ENCODE measurements at places on chromosomes 2 and 18.

DNA sequence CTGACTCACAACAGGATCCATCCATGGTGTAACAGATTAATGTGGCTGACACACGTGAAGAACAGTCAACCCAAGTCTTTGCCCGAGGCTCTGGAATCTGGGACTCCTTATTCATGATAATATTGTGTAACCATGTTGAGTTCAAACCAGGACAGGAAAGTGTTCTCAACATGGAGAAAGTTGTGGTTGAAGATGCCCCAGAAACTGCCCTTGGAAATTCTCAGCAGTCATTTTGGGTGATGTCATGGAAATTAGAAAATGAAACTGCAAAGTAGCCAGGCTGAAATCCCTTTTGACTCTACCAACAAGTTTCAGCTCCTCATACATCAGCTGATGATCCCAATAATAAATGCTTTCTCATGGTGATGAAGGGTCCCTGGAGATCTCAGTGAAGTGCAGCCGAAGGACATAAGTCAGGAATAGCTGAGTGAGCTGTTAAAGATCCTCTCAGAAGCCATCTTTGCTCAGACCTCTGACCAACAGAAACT, 307.7 kb downstream of the TNS1 start:
- DNase-seq: no peak
- no peaks in the 10 kb centered on the region for H3K4me1 ChIP-seq
- H3K27ac ChIP-seq: no peak overlapping the region
- no peaks in the 10 kb centered on the region for H3K36me3 ChIP-seq
- H3K4me3 ChIP-seq: no peak overlapping the region
- peaks cover 4% of the 10 kb centered on the region for H3K27me3 ChIP-seq

GRCh38 chr18:74819433-74820059, 221.9 kb downstream of the ZNF407 start:
- H3K4me1 ChIP-seq: no peaks in the 10 kb centered on the region
- H3K4me3 ChIP-seq: no peak overlapping the region
- H3K27me3 ChIP-seq: no peaks in the 10 kb centered on the region

DNA sequence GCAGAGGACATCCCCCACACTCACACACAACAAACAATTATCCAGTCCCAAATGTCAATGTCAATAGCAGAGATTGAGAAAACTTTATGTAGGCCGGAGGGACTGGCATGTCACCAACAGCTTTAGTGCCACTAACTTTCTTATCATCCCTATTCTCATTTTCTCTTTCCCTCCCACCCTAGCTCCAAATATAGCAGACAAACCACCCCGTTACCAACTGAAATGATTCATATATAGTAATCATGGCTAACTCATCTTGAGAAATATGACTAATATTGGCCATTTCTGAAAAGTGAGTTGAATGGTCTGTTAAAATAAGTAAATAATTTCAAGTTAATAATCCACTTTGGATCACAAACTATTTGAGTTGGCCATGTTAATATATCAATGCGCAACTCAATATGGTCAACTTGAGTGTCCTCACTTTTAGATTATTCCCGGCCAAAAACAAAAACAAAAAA, 242.1 kb upstream of the RND3 start:
- H3K4me1 ChIP-seq: no peaks in the 10 kb centered on the region
- no peak overlapping the region for H3K27ac ChIP-seq
- H3K36me3 ChIP-seq: no peaks in the 10 kb centered on the region
- no peak for DNase-seq

- H3K4me1 ChIP-seq: no peaks in the 10 kb centered on the region
- no peak overlapping the region for H3K4me3 ChIP-seq
- H3K27ac ChIP-seq: no peak overlapping the region
- H3K36me3 ChIP-seq: no peaks in the 10 kb centered on the region
- DNase-seq: no peak
Measured at GRCh38 chr2:223062396-223062795, 10.4 kb downstream of the KCNE4 start.

DNA sequence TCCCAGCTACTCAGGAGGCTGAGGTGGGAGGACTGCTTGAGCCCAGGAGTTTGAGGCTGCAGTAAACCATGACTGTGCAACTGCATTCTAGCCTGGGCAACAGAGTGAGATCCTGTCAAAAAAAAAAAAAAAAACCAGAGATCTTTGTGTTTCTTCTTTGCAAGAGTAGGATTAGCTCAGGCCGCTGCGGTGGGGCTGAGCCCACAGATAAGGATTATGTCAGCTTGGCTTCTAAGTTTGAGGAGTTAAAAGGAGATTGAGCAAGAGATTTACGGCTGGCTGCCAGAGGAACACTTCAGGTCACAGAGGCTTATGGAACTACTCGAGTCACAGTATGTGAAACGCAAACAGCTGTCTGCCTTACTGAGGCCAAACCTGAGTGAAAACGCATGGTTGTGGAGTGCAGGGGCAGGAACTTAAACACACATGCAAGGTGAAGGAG, 146.7 kb upstream of the L3MBTL4 start:
- no peak overlapping the region for H3K4me3 ChIP-seq
- H3K4me1 ChIP-seq: no peaks in the 10 kb centered on the region
- H3K36me3 ChIP-seq: no peaks in the 10 kb centered on the region
- H3K27me3 ChIP-seq: no peaks in the 10 kb centered on the region

DNA sequence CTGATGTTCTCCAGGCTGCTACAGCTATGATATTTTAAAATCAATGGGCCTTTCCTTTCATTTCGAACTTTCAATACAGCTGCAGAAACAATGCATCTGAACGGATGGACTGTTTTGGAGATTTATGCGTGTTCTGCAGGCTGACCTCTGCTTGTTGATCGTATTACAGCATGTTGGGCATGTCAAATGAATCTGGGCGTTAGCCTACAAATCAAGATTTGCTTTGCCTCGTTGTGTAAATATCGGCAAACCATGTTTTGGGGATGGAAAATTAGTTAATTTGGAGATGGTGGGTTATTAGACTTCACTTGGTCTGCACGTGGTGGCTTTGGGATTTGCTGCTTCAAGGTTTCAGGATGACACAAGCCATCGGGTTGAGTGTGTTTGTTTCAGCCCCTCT, 129.3 kb downstream of the AGAP1 start:
- no peak for DNase-seq
- H3K27ac ChIP-seq: no peak overlapping the region
- H3K36me3 ChIP-seq: no peaks in the 10 kb centered on the region
- no peaks in the 10 kb centered on the region for H3K27me3 ChIP-seq

DNA sequence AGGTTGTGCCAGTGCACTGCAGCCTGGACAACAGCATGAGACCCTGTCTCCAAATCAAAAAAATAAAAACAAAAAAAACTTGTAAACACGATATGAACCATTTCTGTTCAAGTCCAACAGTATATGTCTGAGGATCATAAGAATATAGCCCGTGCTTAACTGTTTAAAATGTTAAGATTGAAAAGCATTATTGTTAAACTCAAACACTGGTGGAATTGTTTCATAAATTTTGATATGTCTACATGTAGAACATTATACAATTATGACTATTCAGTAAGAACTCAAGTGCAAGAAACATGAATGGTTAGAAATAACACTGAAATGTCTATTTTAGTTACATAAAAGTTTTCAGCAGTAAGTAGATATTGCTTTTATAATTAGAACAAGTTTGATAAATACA, 29.7 kb downstream of the PPIG start:
- no peak for DNase-seq
- peaks cover 79% of the 10 kb centered on the region for H3K36me3 ChIP-seq
- no peaks in the 10 kb centered on the region for H3K27me3 ChIP-seq
- H3K27ac ChIP-seq: no peak overlapping the region
- H3K4me1 ChIP-seq: no peaks in the 10 kb centered on the region
- no peak overlapping the region for H3K4me3 ChIP-seq

GRCh38 chr2:134295441-134295840, 41.6 kb downstream of the MGAT5 start:
- peaks cover 13% of the 10 kb centered on the region for H3K36me3 ChIP-seq
- peaks cover 11% of the 10 kb centered on the region for H3K4me1 ChIP-seq
- H3K4me3 ChIP-seq: no peak overlapping the region
- H3K27ac ChIP-seq: no peak overlapping the region
- no peak for DNase-seq

DNA sequence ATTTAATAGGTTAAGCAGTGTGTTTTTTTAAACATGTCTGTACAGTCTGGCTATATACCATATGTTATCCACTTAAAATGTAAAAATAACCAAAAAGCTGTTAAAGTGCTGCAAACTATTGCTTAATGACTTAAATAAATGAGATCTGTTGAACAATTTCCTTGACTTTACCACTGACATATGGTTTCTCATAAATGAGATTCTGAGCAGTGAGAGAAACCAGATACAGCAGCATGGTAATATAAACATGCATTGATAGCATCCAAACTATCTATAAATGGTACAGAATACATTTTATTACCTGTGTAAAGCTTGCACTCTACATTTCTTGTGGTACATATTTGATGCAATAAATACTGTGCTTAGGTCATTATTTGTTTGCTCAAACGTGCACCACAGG, 36.3 kb upstream of the TTC21B start:
- no peaks in the 10 kb centered on the region for H3K36me3 ChIP-seq
- no peak overlapping the region for H3K4me3 ChIP-seq
- no peak for DNase-seq
- no peaks in the 10 kb centered on the region for H3K27me3 ChIP-seq

DNA sequence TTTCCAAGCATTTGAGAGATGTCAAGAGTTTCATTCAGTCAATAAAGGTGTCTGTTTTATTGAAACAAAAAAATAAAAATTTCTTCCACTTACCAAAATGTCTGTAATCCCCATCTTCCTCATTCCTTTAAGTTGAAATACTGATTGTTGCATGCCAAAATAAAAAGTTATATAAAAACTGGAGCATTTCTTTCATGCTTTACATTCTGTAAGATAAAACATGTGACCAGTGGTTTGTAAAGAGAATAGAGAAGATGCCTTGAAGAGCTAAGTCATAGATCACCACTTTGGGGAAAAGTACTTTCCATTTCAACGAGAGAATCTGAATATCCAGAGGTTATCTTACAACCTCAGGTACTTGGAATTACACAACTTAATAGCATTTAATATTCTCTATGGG, 35.9 kb upstream of the MYO1B start:
- H3K36me3 ChIP-seq: no peaks in the 10 kb centered on the region
- DNase-seq: no peak
- no peak overlapping the region for H3K4me3 ChIP-seq
- H3K27ac ChIP-seq: no peak overlapping the region

GRCh38 chr2:69521747-69522146, 84.5 kb upstream of the NFU1 start:
- H3K4me1 ChIP-seq: no peaks in the 10 kb centered on the region
- no peak overlapping the region for H3K4me3 ChIP-seq
- no peak overlapping the region for H3K27ac ChIP-seq
- H3K27me3 ChIP-seq: no peaks in the 10 kb centered on the region

DNA sequence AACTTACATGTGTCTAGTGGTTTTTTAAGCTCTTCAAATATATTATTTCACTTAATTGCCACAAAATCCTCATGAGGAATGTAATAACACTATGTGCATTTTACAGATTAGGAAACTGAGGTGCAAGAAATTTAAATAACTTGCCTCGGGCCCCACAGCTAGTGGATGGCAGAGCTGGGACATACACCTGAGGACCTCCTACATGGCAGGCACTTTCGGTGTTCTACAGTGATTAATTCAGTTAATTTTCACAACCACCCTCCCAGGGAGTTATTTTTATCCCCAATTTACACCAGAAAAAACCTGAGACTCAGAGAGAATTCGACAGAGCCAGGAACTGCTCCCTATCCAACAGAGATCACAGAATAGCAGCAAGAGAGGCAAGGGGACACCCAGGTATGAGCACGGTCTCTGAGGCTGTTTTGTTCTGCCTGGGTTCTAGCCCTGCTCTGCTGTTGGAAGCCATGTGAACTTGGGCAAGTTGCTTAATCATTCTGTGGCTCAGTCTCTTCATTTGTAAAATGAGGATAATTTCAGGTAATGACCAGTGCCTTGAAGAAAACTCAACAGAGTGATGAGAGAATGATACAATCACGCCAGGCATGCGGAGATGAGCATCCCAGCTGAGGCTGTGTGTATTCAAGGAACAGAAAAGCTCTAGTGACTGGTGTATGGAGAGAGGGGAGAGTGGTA, 82.3 kb downstream of the MYCN start:
- H3K27ac ChIP-seq: no peak overlapping the region
- no peak overlapping the region for H3K4me3 ChIP-seq
- no peaks in the 10 kb centered on the region for H3K36me3 ChIP-seq
- no peaks in the 10 kb centered on the region for H3K27me3 ChIP-seq

DNA sequence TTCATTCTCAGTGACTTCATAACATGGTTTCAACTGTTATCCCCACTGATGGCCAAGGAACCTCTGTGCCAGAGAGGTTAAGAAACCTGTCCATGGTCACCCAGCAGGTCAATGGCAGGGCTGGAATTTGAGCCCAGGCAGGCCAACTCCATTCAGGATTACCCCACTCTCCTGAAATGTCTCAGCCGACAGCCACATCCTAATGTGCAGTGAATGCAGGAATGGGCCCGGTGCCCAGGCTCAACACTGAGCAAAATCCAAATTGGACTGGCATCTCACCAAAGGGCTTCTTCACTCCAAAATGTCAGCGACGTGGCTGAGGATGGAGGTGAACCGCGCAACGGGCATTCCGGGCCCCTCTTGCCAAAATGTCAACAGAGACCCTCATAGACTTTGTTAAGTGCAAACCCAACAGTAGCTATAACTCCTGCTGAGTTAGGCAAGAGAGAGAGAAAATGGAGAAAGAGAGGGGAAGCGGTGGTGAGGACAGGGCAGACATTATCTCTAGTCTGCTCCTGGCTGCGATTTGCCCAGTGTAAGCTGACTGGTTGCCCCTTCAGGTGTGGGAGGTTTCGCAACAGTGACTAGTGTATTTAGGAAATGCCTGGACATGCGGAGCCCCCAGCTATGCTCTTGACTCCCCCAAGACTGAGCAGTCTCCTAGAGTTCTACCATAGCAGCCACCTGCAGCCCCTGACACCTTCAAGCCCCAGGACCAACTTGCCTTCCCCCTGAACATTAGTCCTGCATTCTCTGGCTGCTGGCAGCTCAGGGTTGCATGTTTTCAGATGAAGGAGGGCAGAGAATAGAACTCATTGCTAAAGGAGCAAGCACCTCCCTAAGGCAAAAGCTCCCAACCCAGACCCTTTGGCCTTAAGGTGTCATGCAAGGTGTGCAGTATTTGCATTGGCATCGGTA, 167.7 kb downstream of the ANAPC1 start:
- no peak for DNase-seq
- no peaks in the 10 kb centered on the region for H3K36me3 ChIP-seq
- H3K27ac ChIP-seq: peak overlapping the region; percentile 15
- peaks cover 10% of the 10 kb centered on the region for H3K4me1 ChIP-seq

GRCh38 chr2:149075853-149076252, 37.4 kb downstream of the LYPD6B start:
- no peak overlapping the region for H3K27ac ChIP-seq
- H3K27me3 ChIP-seq: peaks cover 17% of the 10 kb centered on the region
- DNase-seq: no peak
- no peaks in the 10 kb centered on the region for H3K36me3 ChIP-seq
- no peak overlapping the region for H3K4me3 ChIP-seq

DNA sequence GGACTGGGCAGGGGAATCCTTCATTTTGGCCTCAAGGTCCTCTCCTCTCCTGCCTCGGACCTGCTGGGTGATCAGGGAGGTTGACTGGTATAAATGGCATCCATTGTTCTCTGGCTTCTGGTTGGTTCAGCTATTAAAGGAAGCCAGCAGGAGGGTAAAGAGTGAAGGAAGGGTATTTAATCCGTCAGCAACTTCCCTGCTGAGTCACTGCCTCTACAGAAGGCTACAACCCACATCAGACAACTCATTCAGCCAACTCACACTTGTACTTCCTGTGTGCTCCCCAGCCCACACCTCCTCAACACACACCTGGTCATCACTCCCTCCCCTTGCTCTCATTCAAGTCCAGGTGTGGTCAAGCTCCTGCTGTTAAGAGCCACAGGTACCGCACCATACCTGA, 68.3 kb upstream of the MRPS9 start:
- H3K27ac ChIP-seq: no peak overlapping the region
- no peaks in the 10 kb centered on the region for H3K27me3 ChIP-seq
- H3K4me1 ChIP-seq: no peaks in the 10 kb centered on the region
- DNase-seq: no peak
- H3K36me3 ChIP-seq: no peaks in the 10 kb centered on the region
